ENCODE measurements at places on chromosomes 3 and 15.

DNA sequence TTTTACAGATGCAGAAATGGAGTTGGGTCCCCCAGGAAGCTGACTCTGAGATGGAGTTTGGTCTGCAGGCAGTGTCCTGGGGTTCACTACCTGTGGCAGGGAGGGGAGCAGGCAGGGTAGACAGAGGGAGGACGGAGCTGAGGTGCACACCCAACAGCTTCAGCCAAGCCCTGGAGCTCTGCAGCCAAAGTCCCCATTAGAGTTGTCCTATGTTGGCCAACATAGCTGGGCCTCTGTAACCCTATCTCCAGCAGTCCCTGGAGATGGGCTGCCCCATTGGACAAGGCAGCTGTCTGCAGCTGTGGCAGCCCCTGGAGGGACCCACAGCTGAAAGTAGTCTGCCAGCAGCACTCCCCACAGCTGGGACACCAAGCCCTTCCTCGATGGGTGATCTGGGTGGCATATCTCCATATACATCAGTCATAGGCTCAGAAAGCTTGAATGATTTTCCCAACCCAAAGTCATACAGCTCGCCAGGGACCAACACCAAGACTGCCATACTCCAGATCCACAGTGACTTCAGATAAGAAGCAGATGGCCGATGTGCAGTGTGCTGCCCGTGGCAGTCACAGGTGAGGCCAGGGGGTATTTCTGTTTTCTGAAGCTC lies 31.9 kb downstream of the STARD5 start:
- no peak for DNase-seq

DNA sequence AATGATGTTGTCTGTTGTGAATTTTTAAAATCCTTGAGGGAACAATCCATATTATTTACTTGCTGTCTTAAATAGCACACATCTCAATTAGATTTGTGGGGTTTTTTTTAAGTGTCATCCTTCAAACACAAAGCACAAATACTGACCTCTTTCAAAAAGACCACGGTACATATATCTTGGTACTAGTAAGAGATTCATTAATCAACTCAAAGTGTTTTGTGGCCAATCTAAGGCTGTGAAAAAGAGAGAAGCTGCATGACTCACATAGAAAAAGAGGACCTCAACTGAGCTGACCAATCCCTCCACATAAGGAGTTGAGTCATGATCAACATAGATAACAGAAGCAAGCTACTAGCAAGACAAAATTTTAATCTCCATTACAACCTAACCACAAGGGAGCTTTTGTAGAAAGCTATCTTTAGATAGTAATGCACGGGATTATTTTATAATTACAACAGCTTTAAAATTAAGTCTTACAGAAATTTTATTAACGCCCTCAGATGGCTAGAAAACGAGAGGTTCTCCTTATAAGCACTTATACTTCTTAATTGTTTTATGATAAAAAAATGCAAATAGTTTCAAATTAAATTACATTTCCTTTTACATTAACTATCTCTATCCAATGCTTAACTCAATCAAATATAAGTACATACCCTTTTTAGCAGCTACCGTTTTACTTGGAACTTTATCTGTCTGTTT lies 60.5 kb downstream of the TOP2B start:
- no peak for DNase-seq

GRCh38 chr3:194139814-194140391 lies 4.0 kb downstream of the HES1 start:
- DNase-seq: no peak

DNA sequence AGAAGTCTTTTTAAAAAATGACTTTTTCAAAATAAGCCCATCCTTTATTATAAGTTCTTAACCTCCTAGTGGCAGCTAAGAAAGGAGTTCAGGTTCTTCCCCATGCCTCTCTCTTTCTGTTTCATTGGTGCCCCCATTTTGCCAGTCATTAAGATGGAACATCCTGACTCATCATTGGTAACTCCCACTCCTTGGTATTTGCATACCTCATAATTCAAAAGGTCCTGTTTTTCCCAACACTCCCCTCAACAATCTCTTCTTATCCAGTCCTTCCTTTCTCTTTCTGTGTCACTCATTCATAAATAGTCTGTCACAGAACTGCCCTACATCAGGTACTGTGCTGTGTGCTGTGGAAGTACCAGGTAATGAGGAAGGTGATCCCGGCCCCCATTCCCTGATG lies 394.0 kb downstream of the FOXP1 start:
- DNase-seq: no peak

- DNase-seq: no peak
Measured at GRCh38 chr3:14875411-14876175, 56.8 kb downstream of the FGD5 start.

GRCh38 chr3:34155108-34155507 lies 356.7 kb downstream of the PDCD6IP start:
- no peak for DNase-seq

- no peak for DNase-seq
Measured at GRCh38 chr3:17840651-17841050, 98.2 kb upstream of the TBC1D5 start.

DNA sequence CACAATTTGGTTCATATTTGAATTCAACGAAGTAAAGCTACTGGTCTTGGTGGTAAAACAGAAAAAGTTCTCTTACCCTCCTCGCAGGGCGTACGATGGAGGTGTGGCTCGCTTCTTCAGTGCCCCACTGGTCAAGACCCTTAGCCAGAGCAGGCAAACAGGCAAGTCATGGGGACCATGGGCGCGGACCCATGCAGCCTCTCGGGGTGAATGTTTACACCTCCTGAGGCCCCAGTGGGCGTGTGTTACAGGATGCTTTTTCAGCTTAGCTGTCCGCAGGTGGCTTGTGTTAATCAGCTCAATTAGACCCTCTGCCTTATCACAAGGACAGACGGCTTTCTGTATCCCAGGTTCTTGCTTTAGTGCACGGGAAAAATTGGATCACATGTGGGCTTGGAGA lies 991.8 kb downstream of the GBE1 start:
- DNase-seq: no peak

- DNase-seq: no peak
Measured at GRCh38 chr15:38212729-38213351, 39.8 kb upstream of the SPRED1 start.

DNA sequence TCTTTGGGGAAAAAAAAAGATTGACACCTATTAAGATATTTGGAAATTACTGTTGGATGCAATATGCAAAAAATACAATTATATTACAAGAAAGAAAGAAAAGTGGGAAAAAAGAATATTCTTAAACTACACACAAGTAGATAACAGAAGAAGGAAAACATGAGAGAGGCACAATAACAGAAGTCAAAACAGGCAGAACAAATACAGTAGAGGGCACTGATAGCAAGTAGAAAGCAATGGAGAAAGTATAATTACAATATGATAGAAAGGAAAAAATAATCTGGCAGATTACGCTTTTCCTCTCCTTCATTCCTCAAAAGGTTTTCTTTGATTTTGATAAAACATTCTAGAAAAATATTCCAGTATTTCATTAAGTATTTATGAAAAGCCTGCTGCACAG lies 72.1 kb downstream of the ADAM10 start:
- no peak for DNase-seq

DNA sequence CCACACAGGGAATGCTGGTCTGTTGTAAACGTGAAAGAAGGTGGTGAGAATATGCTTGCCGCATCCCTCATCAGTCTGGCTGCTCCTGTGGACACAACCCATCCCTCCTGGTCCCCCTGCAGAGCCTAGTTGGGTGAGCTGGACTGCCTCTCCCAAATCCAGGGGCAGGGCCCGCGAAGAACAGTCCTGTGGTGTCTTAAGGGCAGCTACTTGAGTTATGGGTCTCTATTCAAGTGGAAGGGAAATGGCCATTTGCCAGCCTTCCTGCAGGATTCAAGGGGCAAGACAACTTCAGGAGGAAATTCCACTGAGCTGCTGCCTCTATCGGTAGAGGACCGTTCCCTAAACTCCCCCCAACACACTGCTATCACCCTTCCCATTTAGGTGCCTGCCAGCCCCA lies 98.9 kb downstream of the IQSEC1 start:
- no peak for DNase-seq

GRCh38 chr3:16404349-16404895 lies 109.1 kb downstream of the RFTN1 start:
- no peak for DNase-seq

GRCh38 chr15:70100474-70101341 lies 3.0 kb upstream of the TLE3 start:
- peak; percentile 16 for DNase-seq

- no peak for DNase-seq
Measured at GRCh38 chr15:29138260-29138659, 131.4 kb downstream of the NSMCE3 start.

DNA sequence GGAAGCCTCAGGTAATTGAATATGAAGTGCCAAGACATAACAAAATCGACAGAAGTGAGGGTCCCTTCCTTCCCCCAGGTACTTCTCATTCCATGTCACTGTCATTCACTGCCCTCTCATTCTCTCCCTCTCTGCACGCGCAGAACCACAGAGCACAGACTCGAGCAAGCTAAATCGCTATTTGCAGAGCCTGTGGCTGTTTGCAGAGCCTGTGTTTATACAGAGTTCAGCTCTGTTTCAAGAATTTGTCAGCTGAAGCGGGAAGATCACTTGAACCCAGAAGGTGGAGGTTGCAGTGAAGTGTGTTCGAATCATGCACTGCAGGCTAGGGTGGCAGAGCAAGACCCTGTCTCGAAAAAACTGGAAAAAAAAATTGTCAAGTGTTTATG lies 2.5 kb downstream of the VILL start:
- DNase-seq: no peak

DNA sequence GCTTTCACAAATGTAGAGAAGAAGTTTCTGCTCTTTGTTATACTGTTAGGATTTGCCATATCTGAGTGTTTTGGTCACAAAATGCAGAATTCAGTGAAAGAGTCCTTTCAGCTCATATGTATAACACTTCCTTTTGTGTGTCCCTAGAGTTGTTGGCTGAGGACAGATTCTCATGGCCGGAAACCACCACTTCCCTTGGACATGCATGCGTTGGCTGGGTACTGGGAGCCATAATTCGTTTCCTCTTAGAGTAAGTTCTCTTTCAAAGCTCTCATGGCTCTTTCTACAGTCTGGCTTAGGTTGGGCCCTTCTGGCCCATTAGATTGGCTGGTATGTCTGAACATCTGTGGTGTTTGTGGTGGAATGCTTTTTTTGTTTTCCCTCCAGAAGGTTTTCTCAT lies 298.5 kb downstream of the DIPK2A start:
- no peak for DNase-seq

GRCh38 chr3:153172796-153173757 lies 11.1 kb downstream of the RAP2B start:
- no peak for DNase-seq

DNA sequence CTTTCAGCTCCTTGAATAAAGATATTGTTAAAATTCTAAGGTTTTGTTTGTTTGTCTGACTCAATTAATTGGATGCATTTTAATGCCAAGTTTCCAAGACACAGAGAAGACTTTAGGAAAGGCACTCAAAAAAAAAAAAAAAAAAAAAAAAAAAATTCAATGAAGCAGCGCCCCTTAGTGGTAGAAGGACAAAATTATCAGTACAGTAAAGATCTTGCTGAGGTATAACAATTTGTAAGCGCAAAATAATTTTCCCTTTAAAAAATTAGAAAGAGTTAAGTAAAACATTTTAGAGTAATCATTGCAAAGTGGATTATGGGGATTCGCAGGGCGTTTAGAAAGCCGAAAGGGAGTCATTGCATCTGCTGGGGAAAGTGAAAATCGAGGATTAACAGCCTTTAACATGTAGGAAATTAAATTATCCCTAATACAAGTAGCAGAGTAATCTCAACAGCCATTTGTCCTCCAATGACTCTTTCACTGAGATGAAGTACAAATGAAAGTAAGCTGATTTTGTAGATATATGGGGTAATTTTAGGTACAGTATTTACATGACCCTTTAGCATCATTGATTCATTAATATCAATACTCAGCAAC lies 5.8 kb upstream of the DIS3L start:
- DNase-seq: no peak

GRCh38 chr3:120052225-120052624 lies 42.0 kb downstream of the GSK3B start:
- DNase-seq: no peak

DNA sequence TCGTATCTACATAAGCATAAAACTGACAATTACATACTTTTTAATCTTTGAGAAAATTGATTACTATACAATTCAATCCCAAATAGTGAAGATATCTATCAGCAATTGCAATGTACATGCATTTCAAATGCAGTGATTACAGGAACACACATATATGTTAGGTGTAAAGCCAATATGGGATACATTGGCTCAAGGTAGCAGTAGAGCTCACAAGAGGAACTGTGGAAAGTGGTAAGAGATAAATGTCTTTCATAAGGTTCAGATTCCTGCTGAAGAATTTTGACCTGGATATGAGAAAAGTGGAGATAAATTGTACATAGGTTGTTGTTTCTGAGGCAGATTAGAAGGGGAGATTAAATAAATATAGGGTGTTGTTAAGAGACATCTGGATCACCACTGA lies 1280.5 kb downstream of the OTOL1 start:
- DNase-seq: no peak

- no peak for DNase-seq
Measured at GRCh38 chr15:70538278-70538677, 225.1 kb downstream of the UACA start.

DNA sequence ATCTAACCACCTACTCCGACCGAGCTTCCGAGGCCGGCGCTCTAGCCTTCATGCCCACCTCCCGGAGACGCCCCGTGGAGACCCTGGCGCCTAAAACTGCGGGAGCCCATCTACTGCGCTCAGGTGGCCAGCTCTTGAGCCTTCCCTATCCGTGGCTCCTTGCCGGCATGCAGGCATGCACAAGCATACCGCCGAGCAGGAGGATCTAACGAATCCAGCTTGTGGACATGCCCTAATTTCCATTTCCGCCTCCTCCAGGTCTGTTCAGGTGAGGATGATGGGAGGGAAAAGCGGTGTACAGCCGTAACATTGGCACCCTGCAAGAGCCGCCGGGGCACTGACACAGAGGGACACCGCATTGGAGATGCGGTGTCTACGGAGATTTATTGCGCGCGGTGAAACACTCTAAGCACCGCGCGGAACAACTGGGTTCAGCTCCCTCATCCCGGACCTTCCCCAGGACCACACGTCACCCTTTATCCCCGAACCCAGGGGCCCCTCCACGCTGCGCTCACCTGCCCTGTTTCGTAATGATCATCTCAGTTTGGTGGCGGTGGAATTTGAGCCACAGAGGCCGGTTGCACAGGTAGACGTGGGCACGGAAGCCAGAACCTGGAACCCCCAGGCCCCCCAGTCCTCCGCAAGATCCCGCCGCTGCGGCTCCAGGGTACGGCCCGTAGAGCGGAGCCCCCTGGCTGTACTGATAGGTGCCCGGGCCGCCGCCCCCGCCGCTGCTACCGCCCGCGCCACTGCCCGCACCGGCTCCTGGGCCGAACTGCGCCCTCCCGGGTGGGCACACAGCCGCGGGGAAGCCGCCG lies 1.0 kb downstream of the EOMES start:
- no peak for DNase-seq

- DNase-seq: no peak
Measured at GRCh38 chr15:50067254-50067653, 51.8 kb downstream of the ATP8B4 start.

- no peak for DNase-seq
Measured at GRCh38 chr3:173410849-173411248, 13.3 kb downstream of the NLGN1 start.

- no peak for DNase-seq
Measured at GRCh38 chr15:96891046-96891445, 560.5 kb downstream of the NR2F2 start.

- no peak for DNase-seq
Measured at GRCh38 chr15:101025896-101026631, 106.9 kb downstream of the LRRK1 start.
